Stimulated activated CD8-positive, alpha-beta memory T cell treated with anti-CD3 and anti-CD28 coated beads, Interleukin-7, amount 100 ng/mL, for 48 hours (primary cell): ENCODE measurements at places on chromosomes 16 and 17.
A peak's percentile ranks its signal among the peaks of the same experiment; 100 is the strongest.

- DNase-seq: no peak
Observed at GRCh38 chr16:87316450-87316922, 706 bp downstream of the C16orf95 start.

DNA sequence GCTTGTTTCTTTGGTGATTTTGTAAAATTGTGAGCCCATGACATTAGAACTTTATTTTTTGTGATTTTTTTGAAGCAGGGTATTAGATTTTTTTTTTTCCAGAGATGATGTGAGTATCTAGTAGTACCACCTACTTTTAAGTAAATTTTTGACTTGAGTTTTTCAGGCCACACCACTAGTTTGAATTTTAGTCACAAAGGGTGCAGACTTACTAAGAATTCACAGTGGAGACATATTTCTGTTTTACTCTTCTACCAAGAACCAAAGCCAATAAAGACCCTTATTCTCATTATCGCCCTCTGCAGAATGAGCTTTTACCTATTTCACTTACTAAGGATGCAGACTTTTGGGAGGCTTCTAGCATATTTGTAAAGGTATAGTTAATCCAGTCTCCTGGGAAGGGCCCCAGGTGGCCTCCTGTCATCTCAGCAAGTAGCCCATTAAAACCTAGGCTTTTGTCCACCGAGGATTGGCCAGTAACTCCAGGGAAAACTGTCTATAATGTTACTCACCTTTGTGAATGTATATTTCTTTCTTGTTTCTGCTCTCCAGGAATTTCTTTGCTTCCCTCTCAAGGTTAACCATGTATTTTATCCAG is 30.6 kb downstream of the NLK start:
- no peak for DNase-seq

- DNase-seq: no peak
Observed at GRCh38 chr16:67796099-67796718, 10.2 kb downstream of the RANBP10 start.

DNA sequence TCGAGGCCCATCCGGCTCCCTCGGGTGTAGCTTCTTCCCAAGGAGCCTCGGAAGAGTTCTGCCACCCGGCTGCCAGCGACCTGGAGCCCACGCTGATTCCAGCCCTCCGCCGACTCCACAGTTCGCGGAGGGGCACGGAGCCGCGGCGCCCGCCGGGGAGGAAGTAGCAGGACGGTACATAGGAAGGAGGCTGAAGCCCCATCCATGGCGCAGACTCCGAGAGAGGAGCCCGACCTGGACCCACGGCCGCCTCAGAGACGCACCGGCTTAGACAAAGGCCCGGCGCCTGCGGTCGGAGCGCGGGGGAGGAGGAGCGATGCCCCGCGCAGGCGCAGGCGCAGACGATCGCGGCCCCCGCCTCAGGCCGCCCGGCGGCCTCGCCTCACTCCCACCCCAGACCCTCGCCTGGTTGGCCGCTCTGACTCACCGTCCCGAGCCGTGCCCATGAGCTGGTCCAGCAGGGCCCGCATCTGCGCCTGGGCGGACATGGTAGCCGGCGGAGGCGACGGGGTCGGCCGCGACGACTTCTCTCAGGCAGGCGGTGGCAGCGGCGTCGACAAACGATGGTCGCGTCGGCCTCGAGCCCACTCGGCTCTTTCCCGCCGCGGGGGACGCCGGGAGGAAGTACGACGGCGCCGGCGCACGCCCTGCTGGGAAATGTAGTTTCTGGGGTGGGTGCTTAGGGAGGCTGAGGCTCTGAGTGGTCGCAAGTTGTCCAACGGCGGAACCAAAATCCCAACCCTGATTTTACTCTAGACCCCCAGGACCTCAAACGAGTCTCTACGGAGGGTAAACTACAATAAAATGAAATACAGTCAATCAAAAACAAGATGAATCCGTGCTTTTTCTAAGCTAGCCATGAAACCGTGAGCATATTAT is at the start of gene LUC7L:
Gene LUC7L, minus strand, starts transcription at position 598 of the 879 bp plus-strand sequence. Its CDS starts 110 bp downstream, at position 488.
- peak; percentile 80 for DNase-seq

GRCh38 chr17:80385046-80385445 is 29.9 kb upstream of the ENDOV start:
- DNase-seq: no peak

GRCh38 chr17:59357219-59357697 is 25.8 kb downstream of the YPEL2 start:
- no peak for DNase-seq

GRCh38 chr16:19997264-19997663 is 76.4 kb downstream of the GPR139 start:
- no peak for DNase-seq

- DNase-seq: no peak
Observed at GRCh38 chr16:78428193-78428592, 328.7 kb downstream of the WWOX start.

- DNase-seq: no peak
Observed at GRCh38 chr16:67086822-67087221, 22.9 kb upstream of the PHAF1 start.

DNA sequence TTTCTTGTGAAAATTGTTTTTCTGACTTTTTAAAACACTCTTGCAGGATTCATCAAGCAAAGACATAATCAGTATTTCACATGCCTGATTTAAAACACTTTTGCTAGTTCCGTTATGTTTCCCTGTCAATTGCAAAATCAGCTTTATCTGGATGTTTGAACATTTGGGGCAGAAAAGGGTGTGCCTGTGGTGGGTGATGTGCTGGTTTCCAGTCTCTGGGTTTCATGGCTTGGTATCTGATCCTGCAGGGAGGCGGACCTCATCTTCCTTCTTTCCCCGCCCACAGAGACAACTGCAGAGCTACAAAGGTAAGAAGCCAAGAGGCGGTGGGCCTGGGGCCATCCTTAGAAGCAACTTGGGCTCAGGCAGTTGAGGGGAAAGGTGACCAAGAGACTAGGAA is 41.8 kb downstream of the NLRC5 start:
- DNase-seq: no peak

GRCh38 chr16:71287454-71287853 is 1.7 kb downstream of the CMTR2 start:
- no peak for DNase-seq

- no peak for DNase-seq
Observed at GRCh38 chr17:33942414-33942813, 312.7 kb upstream of the CCL2 start.

GRCh38 chr16:5064915-5065314 is 841 bp downstream of the C16orf89 start:
- no peak for DNase-seq

GRCh38 chr16:54677308-54677950 is 253.2 kb upstream of the IRX5 start:
- DNase-seq: no peak

DNA sequence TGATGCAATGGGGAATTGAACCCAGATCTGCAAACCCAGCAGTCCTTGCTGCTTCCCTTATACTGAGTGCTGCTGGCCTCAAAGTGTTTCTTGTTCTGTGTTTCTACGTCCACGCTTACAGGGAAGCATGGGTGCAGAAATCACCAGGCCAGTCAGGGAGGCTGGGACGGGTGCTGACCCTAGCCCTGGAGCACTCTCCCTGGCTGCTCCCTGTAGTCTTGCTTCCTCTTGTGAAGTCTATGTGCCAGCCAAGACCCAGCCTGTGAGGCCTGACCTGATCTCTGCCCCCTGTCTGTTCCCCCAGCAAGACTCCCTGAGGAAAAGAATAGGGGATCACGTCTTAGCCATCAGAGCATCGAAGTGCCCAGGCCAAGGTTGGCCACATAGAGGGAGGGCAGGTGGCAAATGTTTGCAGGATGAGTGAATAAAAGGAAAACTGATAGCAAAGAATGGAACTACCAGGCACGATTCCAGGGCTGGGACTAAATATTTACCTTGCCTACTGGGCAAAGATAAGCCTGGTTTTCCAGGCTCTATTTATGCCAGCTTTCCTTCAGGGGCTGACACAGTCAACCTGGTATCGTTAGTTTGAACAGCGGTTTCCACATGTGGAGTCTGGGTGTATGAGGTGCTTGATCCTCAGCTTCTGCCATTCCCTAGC is 41.2 kb upstream of the RHOT1 start:
- no peak for DNase-seq

DNA sequence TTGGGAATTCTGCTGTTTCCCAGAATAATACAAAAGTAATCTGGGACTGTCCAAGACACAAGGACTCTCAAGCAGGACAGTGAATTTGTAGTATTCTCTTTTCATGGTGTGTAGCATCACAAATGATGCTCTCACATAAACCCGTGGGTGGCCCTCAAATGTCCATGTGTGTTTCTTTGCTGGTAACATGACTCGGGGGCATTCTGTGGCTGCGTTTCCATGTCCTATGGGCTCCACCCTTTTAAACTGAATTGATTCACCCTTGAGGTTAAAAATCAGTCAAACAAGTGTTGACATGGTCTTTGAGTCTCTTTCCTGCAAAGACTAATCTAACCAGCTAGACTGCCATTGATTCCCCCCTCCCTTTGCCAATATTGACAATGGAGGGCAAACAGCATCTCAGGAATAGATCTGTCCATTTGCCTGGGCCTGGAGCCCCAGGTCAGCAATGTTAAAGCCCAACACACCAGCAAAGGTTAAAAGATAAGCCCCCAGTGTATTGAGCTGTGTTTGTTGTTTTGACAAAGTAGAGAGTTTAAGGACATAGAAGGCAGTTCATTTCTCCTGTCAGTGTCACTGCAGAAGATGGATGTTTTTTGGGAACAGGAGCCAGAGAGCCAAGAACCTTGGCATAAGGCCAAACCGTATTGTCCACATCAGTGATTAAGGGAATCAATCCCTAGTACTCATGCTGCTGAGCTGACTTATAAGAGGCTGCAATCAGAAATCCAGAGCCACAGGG is 117.1 kb upstream of the COX10 start:
- no peak for DNase-seq

GRCh38 chr16:73058616-73059409 is 10.9 kb upstream of the ZFHX3 start:
- no peak for DNase-seq
